ENCODE measurements at places on chromosomes 4 and X. TPM values are rescaled to one million over a fixed set of nuclear protein-coding genes. Genes with fewer than 3 reads are reported as not detected.

GRCh38 chr4:183950536-183950935 is 45.4 kb downstream of the STOX2 start:
- DNase-seq, result no peak

GRCh38 chrX:27751976-27752375 is 55.8 kb upstream of the MAGEB10 start:
- no peak for DNase-seq

DNA sequence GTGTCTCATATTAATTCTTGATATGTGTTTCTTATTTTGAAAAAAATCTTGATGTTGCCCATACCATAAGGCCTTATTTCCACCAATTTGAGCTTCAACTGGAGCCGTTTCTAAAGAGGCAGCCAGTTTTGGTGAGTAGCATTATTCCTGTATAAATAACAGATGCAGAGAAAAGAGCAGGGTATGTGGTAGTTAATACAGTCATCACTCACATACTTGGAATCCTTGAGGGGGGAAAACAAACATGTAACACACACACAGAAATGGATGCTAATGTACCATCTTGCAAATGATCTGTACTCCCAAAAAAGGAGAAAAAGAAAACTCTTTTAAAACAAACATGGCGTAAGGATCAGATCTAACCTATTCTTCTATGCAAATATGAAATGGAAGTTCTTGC is 389.7 kb downstream of the GPM6A start:
- DNase-seq, result no peak

GRCh38 chrX:106933538-106933961 is 13.3 kb downstream of the CLDN2 start:
- DNase-seq, result no peak

DNA sequence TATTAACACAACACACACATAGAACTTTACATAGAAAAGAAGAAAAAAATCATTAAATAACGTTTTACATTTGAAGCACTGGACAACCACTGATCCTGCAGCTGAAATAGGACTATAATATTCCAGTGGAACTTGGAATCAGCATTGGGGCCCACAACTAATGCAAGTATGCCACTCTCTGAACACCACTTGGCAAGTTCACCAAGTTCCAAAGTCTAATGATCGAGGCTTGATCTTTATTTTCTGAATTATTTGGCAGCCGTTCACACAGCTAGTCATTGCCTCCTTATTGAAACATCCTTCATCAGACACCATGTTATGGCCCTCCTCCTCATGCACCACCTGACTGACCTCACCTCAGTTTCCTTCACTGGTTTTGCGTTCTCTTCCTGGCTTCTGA is 107.6 kb downstream of the DCHS2 start:
- no peak for DNase-seq

The REELD1 gene
- total RNA-seq, result 0.20 TPM

- DNase-seq, result no peak
Observed at GRCh38 chrX:48794340-48794910, 7.4 kb upstream of the HDAC6 start.

DNA sequence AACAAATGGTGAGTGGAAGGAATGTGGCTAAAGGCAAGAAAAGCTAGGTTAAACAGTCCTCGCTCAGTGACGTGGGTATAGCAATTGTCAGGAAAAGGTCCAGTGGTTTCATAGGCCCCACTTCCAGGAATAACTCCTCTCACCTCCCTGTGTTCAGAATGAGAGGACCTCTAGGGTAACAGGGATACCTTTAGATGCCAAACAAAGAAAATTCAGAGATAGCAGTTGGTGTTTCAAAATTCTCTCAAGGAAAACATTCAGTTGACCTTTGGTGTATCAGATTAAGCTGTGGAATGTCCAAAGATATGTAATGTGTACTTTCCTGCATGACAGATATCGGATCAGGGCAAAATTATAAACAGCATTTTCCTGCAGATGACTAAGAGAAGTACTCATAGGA is 155.9 kb downstream of the ARHGAP6 start:
- no peak for DNase-seq

The CRMP1 gene
- total RNA-seq, result 0.12 TPM

DNA sequence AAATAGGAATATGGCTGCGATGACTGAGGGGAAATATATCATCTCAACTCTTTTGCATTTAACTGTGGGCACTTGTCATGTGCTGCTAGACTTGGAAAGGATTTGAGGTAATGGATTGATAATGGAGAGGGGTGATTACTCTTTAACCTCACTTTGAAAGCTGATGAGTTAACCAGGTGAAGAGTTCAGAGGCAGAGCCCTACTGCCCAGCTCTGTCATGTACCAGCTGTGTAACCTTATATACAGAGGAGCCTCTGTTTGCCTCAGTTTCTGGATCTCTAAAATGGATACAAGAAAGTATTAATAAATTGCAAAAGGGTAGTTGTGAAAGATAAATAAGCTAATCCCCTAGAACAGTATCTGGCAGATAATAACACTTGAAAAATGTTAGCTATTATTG is 51.5 kb downstream of the WDR19 start:
- DNase-seq, result no peak
